Mesenteric fat pad (tissue), 1 donor: ENCODE measurements at places on chromosomes 1 and 21. TPM values are rescaled to one million over a fixed set of nuclear protein-coding genes. Genes with fewer than 3 reads are reported as not detected.

GRCh38 chr1:94633051-94633450, 91.5 kb upstream of the F3 start:
- no peak for DNase-seq

DNA sequence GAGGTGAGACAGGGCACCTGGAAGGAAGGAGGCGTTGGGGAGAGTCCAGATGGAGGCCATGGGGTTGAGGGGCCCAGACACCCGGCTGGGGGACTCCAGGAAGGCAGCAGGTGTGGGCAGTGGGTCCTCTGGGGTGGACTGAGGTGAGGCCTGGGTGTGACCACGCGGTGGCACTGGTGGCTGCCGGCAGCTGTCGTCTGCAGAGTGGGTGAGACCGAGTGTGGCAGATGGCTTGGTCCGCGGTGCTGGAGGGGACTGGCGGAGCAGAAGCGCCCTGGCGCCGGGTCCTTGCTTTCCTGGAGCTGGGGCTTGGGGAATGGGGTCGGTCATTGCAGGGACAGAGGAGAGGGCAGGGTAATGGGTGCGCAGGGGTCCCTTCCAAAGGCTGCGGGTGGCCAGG, 12.5 kb downstream of the AGRN start:
- DNase-seq, result no peak

DNA sequence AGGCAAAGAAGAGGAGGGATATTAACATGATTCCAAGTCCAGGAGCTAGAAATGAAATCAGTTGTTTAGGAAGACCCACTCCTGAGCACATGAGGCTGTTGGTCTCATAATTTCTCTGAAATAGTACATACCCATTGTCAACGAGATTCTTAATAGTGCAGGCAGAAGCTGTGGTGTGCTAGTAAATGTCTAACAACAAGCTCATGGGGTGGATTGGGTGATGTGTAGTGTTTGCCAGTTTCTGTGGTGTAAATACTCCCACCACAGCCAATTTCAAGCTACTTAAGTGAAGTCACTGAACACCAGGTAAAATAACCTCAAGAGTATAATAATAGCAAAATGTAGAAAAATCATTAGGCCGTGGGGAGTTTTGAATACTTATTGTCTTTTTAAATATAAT, 42.0 kb downstream of the SYF2 start:
- DNase-seq, result no peak

- DNase-seq, result no peak
Observed at GRCh38 chr21:46443910-46444309, 14.8 kb upstream of the DIP2A start.

OR14K1 gene
- total RNA-seq, result not detected
